DMS79 (cell line): ENCODE measurements at places on chromosomes 4 and X.

DNA sequence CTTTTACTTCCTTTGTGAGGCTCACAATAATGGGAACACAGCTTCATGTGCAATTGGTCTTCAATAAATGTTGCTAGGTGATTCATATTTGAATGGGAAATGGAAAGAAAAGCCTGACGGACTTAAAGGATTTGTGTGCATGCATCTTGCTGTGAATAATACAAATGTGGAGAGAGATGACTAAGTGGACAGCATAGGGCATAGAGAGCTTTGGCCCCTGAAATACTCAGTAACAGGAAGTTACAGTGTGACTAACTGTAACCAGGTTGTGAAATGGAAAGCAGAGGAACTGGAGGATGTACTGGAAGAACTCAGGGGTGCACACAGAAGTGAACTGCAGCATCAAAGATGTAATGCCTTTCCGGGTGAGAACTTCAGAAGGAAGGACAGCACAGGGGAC is 206.7 kb downstream of the MGST2 start:
- DNase-seq: no peak

- DNase-seq: no peak
Measured at GRCh38 chrX:57172544-57172943, 35.3 kb upstream of the SPIN2A start.

DNA sequence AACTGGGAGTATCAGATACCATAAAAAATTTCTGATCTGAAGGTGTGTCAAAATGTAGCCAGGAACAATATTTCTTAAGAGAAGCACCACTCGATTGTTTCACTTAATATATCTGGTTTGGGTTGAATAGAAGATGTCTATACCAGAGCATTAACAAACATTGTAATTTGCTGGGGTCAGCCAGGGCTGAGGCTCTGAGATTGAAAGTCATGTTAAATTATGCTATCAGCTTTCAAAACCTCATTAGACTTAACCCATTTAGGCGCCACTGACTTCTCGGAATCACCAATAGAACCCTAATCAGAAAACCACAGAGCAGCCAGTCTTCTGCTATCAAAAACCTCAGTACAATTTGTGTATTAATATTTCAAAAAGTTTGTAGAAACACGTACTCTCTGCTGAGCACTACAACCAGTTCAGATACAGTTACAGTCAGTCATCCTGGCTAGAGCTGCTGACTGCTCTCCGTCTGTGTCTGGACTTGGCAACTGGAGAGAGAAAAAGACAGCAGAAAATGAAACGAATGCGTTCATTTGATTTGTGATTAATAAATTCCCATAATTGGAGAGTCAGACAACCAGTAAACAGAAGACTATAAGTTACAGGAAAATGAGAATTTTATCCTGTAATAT is 848.6 kb upstream of the PABPC4L start:
- DNase-seq: no peak

- no peak for DNase-seq
Measured at GRCh38 chrX:18755651-18756050, 48.2 kb downstream of the PPEF1 start.

DNA sequence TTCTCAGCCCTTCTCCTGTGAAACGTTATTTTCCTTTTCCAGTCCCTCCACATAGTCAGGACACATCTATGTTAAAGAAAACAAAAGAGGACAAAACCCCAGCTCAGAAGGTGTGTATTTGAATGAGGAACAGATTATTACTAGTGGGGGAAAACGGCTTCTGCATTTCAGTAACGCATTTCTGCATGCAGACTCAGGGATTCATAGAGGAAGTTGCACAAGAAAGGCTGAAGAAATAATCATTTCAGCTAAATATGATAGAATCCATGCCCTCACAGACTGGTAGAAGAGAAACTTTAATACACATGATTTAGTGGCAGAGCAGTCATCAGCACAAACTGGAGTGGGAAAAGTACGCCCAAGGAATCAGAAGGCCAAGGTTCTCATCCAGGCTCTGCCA is 270.8 kb upstream of the FGF13 start:
- no peak for DNase-seq

DNA sequence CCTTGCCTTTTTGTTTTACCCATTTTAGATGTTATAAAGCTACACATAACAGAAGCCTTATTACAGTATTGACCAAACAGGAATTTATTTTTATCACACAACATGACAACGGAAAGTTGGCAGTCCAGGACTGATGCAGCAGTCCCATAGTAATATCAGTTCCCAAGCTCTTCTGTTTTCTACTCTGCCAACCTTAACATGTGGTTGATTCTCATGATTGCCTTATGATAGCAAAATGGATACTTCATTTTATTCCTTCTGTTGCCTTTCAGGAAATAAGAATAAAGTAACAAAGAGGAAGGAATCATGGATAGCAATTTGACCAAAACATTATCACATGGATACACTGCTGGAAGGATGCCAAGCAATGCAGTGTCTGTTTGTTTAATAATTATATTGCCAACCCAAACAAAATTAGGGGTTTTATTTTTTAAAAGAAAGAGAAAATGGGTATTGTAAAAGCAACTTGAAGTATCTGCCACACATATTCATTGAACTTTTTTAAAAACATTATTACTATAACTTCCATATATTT is 275.7 kb downstream of the STPG2 start:
- DNase-seq: no peak

DNA sequence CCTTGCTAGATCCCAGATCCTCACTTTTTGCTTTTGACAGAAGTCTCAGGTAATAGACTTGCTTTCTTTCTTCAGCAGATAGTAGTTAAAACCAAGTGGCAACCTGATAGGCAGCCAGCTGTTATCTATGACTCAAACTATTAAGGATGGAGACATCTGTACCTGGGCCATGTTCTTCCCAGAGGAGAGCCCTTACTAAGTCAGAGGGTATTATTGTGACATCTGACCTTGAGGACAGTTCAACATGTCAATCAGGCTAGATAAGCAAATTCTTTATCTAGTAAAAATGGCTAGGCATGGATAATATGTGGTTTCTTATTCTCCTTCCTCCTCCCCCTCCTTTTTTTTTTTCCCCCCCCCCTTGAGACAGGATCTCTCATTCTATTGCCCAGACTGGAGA is 39.2 kb downstream of the TRIM2 start:
- DNase-seq: no peak

DNA sequence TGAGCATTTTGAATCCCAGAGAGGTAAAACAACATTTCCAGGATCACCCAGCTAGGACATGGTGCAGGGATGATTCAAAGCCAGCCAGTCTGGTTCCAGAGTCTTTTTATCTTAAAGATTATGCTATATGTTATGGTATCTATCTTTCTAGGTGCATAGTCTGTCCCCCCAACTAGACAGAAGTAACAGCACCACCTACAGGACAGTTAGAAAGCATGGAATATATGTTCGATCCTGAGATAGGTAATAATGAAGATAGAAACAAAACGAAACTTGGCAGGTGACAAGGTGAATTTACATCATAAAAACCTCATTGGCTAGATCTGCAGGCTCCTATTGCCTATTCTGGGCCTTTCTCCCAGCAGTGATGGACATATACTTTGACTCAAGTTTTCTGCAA is 723.2 kb downstream of the SMARCA1 start:
- DNase-seq: no peak

DNA sequence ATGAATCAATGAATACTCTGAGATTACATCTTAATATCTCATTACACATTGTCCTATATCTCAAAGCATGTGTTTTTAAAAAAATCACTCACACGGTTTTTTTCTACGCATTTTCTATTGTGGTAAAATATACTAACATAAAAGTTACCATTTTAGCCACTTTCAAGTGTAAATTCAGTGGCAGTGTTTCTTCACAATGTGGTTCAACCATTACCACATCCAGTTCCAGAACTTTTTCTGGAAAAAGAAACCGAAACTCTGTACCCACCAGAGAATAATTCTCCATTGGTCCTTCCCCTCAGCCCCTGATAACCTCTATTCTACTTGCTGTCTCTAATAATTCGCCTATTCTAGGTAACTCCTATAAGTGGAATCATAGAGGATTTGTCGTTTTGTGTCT is 35.3 kb upstream of the ACSL1 start:
- no peak for DNase-seq

DNA sequence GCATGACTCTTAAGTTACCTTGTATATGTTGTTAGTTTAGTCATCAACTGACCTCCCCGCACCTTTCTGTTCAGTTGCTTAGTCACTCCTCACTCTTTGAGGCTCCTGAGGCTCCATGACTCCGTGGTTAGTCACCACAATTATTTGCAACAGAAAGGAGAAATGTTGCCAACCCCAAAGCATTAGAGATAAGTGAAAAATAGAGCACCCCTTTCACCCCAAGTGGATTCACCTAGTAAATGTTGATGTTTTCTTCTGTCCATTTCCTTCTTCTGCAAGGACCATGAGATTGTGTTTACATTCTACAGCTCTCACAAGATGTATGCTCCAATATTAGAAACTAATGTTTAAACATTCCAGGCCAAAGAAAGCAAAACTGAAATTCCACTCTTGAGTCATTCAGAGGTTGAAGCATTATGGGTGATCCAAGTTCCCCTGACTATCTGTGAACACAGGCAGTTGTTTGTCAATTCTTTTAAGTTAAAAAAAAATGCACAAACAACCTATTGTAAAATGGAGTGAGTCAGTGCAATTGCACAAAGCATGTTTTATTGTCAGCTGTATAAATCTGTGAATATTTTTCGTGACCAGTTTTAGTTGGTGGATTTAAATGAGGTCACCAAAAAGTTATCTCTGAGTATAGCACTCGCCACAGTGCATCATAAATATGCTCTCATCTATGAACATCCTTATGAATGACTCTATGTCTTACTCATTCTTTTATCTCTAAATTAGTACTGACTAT is 552.4 kb upstream of the MAGEB2 start:
- no peak for DNase-seq

DNA sequence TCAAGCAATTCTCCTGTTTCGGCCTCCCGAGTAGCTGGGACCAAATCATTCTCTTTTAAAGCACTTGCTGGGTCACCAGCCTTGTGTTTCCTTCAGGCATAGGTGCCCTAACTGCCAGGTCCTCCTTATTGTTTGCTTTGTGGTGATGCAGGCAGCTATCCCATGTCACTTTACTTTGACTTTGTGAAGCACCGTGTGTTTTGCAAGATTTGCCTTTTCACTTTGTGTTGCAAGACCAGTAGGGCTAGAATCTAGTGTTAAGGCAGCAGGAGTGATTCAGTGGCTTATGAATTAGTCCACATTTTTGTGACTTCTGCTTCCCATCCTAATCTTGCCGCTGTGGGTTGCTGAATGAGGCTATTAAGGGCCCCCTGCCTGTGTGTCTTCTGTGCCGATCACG is 20.2 kb downstream of the SYAP1 start:
- no peak for DNase-seq

DNA sequence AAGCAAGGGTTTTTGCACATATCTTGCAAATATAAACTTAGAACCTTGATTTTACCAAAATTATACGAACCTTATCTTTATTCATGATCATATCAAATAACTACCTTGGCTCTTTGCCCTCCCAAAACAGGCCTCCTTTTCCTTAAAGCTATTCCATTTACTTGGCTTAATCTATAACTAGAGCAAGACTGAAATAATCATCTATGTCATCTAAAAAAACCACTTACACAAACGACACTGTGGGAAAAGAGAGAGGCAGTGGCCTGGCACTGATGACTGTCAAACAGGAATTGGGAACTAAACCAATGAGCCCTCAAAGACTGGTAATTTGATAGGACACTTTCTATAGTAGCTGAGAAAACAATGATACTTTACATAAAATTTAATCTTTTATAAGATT is 11.7 kb upstream of the PTPN13 start:
- no peak for DNase-seq

DNA sequence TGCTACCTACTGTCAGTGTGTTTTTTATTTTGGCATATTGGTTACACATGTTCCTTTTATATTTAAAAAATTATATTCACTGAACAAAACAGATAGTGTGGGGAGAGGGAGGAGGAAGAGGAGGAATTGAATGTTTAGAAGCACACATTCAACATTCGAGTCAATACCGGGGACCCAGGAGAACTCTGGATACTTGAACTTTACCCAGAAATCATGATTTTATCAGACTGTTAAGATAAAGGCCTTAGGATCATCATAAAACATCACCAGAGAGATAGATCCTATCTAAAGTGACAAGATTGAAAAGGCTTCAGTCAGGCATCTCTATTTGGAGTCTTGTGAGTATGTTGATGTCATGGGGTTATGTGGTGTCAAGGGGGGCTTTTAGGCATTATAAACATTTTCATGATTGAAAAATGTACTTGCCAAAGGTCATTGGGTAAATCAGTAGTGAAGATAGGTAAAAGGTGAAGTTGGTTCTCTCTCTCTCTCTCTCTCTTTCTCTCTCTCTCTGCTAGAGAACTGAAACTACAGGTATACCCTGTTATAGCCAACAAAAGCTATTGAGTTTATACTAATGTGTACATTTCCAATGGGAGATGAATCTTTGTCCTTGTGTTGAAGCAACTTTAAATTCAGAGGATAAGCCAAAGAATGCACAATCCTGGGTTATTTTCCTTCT is 16.9 kb upstream of the RGN start:
- DNase-seq: no peak

GRCh38 chrX:74251006-74251930 is 52.7 kb upstream of the ZCCHC13 start:
- DNase-seq: no peak

DNA sequence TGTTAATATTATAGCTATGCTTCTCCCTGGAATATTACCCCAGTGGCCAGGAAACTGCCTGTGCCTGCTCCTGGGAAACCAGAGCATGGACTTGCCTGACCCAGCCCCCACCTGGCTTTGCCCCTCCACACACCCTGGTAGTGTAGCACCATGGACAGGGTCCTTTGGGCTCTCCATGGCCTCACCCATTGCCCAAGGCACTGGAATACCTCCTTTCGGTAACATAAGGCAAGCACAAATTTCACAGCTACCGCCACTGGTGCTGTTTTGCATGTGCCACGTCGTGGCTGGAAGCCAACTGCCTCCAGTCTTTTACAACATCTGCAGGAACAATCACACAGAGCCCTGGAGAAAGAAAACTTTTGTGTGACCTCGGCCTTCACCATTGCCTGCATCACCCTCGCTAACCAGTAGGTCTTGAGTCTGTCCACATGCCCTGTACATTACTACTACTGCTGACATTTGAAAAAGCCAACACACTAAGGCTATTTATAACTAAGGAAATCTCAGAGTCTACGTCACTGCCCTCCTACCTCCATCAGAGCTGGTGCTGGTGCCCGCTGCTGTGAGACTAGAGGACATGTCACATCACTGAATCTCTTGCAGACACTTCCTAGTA is 47.7 kb downstream of the HPGD start:
- DNase-seq: no peak

DNA sequence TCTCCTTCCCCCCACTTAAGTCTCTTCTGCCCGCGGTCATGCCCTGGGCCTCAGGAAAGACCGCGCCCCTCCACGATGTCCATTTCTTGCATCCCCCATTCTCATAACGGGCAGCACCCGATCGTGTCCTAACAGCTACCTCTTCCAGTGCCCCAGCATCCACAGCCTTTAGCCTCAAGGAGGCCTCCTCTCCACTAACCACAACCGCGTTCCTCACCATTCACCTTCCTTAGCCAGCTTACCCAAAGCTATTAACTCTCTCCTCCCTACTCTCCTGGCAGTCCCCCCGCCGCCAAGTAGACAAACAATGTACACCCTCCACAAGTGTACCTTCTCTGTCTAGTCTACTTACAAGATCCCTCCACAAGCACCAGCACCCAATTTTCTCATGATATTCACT is 58.6 kb upstream of the PAGE5 start:
- DNase-seq: no peak
